ENCODE measurements at places on chromosomes 5 and 9.

GRCh38 chr5:117701062-117701461, 1126.4 kb upstream of the SEMA6A start:
- DNase-seq = no peak

- no peak for DNase-seq
Measured at GRCh38 chr9:7982907-7983306, 183.3 kb upstream of the DMAC1 start.

- DNase-seq = no peak
Measured at GRCh38 chr5:34057118-34057517, 14.1 kb upstream of the C1QTNF3 start.

DNA sequence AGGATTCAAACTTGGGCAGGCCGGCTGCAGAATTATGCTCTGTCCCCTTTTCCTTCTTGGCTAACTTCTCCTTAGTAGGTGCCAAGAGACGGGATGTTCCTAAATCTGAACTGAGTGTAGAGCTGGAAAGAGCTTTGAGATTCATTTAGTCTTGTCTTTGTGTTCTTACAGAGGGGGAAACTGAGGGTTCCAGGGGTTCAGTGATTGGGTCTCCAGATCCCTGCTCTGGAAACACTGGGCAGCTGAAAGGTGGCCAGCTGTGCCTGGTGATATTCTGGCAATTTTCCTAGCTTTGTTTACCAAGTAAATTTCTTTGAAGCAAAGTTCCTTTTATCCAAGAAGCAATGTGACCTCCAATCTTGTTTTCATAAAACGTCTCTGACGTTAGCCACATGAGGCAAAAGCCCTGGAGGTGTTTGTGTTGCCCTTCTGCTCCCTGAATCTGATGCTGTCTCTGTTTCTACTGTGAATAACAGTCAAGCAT, 288.7 kb downstream of the ZSWIM6 start:
- DNase-seq = no peak

- DNase-seq = no peak
Measured at GRCh38 chr5:109838157-109838556, 148.4 kb downstream of the MAN2A1 start.

DNA sequence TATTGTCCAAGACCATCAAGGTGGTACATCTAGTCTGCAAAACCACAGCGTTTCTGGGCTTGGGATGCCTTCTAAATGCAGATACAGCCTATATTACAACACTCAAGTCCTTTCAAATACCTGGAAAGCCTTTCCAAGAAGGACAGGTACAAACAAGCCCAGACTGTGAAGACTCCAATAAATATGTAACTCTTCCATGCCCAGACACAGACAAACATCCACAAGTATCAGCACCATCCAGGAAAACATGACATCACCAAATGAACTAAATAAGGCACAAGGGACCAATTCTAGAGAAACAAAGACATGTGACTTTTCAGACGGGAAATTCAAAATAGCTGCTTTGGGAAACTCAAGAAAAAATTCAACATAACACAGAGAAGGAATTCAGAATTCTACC, 152.7 kb upstream of the POC5 start:
- no peak for DNase-seq

GRCh38 chr9:19464061-19464763, 55.4 kb downstream of the ACER2 start:
- no peak for DNase-seq

- DNase-seq = no peak
Measured at GRCh38 chr5:178489271-178489976, 100.8 kb downstream of the COL23A1 start.

GRCh38 chr9:129330711-129331492, 152.8 kb upstream of the IER5L start:
- DNase-seq = no peak

DNA sequence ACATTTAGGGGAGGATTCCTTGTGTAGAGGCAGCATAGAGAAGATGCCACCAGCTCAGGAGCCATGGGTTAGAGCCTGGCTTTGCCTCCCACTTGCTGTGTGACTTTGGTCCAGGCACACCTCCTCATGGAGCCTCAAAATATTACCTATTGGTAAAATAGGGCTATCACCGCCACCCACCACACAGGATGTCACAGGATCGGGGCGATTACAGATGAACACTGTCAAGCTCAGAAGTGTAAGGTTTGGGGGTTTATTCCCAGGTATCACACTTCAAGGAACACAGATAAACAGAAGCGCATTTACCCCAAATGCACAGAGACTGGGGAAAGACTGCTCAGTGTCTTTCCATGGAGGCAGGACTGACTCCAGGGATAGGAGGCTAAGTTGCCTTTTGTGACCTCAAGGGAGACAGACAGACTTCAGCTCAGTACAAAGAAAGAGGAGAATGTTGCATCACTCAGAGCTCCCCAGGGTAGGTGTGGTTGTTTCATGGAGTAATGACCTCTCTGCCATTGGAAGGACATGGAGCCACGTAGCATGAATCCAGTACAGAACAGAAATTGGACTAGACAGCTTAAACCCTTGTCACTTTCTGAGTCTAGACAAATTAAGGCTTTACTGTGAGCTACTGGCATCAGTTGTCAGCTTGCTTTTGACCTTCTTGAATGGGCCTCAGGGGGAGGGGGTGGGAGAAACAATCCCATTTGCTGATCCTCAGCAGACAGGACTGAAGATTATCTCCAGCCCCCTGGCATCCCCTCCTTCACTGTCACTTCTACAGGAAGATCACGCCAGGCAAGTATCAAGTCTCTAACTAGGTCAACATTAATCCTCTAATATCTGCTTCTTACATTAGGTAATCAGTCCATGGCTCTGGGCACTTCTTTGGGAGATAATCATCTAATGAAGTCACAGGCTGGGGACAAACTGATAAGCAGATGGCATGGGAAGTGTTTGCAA, 6.5 kb downstream of the TRAF1 start:
- DNase-seq = no peak

- no peak for DNase-seq
Measured at GRCh38 chr5:103245761-103246160, 12.8 kb upstream of the MACIR start.

DNA sequence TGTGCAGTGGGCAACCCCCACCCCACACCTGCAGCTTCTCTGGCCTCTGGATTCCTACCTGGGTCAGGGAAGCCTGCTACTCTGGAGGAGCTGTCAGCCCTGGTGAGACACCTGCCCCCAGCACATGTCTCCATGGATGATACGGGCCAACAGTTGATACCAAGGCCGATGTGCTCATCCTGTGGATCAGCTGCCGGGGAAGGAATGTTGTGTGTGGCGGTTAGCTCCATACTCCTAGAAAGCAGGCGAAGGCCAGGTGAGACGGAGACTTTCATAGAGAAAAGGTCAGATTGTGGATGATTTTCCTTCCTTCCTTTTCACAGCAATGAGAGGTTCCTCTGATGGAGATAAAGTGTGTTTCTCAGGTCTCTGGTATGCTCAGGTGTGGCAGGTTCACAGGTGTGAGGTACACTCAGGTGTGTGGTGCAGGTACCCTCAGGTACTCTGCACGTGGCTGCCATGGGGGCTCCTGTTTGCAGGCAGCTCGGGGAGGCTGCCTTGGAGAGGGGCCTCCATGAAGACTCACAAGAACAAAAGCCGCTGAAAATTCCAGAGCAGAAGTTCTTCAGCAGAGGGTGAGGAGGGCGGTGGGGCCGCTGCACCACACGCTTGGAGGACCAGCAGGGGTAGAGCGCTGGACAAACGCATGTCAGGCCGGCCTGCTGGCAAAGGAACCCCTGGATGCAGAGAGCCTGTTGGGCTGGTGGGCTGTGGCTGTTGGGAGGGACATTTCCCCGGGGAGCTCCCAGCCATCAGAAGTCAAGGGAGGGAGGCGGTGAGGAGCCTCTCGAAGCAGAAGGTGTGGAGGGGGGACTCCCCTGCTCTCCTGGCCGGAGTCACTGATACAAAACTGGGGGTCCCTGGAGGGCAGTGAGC, 5.1 kb upstream of the AHRR start:
- no peak for DNase-seq

GRCh38 chr5:113169720-113170119, 193.1 kb downstream of the DCP2 start:
- no peak for DNase-seq

DNA sequence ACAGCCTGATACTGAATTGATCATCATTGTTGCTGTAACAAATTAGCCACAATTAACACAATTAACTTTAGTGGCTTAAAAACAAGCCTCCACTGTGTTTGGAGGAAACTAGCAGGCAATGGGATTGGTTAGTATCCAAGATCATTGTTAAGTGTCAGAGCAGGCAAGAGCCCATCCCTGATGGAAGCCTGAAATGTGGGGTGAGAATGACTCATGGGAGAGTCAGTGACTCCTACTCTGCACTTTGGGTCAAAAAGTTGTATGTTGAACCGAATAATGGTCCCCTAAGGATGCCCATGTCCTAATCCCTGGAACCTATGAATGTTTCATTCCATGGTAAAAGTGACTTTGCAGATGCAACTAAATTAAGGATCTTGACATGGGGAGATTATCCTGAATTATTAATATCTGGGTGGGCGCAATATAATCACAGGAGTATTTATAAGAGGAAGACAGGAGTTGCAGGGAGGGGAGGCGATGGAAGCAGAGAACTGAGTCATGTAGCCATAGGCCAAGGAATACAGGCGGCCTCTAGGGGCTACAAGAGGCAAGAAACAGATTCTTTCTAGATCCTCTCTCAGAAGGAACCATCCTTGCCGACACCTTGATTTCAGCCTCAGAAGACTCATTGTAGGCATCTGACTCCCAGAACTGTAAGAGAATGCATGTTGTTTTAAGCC, 28.8 kb downstream of the ALG2 start:
- DNase-seq = no peak

- DNase-seq = no peak
Measured at GRCh38 chr5:109907731-109908130, 218.0 kb downstream of the MAN2A1 start.

DNA sequence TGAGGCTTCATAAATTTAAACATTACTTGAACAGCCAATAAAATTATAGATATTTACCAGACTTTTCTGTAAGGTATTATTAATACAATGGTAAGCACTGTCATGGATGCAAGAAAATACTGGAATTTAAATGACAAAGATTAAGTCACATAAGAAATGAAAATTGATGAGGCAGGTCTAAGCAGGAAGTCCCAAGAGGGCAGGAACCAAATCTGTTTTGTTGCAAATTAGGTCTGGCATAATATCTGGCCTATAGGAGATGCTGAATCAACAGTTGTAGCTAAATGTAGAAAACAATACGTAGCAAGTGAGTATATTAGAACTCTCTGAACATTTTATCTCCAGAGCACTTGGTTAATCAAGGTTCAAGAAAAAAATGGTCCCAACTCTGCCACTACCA, 142.5 kb downstream of the EBF1 start:
- no peak for DNase-seq

DNA sequence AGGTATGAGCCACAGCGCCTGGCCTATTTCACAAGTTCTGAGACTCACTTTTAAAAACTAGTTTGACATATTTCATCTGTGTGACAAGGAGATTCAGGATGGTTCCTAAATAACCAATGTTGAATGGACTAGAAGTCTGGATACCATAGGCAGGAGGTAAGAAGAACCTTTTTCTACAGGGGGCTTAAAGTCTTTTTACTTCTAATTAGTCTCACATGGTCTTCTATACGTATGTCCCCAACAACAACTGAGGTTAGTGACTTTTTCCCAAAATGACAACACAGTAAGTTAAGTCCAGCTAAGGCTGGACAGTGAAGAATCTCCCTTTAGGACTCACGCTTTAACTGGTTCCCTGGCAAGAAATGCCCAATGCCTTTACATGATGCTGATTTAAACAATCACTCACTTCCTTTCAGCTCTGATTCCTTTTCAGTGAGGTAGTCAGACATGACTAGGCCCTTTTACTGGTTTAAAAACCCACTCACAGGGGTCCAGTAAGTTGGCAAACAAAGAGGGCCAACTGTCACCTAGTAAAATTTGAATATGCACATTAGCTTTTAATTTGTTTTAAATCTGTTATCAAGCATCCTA, 12.1 kb upstream of the HAUS6 start:
- DNase-seq = no peak

DNA sequence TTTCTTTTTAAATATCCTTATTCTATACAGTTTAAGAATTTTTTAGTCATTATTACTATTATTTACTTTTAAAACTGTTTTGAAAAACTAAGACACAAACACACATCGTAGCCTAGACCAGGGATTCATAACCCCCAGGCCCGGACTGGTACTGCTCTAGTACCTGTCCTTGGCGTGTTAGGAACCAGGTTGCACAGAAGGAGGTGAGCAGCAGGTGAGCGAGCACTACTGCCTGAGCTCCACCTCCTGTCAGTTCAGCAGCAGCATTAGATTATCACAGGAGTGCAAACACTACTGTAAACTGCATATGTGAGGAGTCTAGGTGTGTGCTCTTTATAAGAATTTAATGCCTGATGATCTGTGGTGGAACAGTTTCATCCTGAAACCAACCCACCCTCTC, 357.0 kb downstream of the PTPRD start:
- DNase-seq = no peak

GRCh38 chr9:137150617-137151457, 11.9 kb downstream of the GRIN1 start:
- peak; percentile 81 for DNase-seq

DNA sequence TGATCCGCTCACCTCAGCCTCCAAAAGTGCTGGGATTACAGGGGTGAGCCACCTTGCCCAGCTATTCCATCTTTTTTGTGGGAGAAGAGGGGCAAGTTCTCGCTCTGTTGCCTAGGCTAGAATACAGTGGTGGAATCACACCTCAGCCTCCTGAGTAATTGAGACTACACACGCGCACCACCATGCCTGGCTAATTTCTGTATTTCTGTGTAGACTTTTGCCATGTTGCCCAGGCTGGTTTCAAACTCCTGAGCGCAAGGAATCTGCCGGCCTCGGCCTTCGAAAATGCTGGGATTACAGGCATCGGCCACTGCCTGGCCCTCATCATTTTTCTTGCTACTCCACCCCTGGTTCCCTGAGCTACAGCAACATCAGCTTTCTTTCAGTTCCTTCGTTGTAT, 2.8 kb upstream of the NOL6 start:
- no peak for DNase-seq

DNA sequence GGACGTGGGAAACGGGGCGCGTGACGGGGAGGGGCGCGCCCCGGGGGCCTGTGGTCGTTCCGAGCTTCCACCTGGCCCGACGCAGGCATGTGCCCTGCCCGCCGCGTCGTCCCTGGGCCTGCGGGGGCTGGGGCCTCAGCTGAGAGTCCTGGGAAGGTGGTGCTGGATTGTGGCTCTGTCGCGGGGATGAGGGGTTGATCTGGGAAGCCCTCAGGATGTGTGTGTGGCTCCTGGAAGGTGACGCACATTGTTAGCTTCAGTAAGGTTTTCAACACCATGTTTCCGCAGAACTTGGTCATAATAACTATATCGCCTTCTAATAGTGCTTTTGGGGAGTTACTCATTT, 589.1 kb downstream of the MTRR start:
- no peak for DNase-seq

DNA sequence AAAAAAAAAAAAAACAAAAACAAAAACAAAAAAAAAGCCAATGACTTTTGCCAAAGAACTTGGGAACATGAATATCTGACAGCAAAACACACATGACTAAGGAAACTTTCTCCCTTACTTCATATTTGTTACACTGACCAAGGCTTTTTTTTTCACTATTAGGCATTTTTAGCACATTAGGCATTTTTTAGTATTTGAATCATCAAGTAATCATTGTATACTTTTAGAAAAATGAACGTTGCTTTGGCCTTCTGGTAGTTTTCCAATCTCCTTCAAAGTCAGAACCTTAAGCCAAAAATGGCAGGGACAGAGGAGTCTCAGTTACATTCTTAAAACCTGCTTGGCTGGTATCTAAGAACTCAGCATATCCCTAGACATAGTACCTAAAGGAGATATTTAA, 19.3 kb downstream of the NREP start:
- no peak for DNase-seq

GRCh38 chr5:79510638-79511037, 3.3 kb downstream of the HOMER1 start:
- no peak for DNase-seq

GRCh38 chr5:105817416-105817815, 1853.3 kb downstream of the EFNA5 start:
- no peak for DNase-seq

Data from CMK (cell line).